ENCODE measurements at places on chromosomes 12 and 14.

DNA sequence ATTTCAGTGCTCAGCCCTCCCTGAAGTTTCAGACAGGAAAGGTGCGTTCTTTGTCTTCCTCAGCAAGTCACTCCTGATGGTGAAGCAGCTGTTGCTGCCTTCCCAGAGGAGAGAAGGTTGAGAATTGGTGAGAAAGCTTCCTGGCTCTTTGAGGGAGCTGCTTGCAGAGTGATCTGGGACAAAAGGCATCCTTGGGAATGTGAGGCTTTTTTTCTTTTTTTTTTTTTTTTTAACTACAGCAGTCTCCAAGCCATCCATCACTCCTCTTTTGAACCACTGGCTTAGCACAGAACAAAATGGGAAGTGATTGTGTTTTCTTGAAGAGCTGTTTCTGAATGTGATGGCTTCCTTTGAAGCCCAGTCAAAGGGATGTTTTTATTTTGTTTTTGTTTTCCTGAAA is 120.4 kb upstream of the LRIG3 start:
- DNase-seq, result no peak

- no peak for DNase-seq
These were observed 60.9 kb upstream of the JDP2 start for GRCh38 chr14:75366963-75367362.

DNA sequence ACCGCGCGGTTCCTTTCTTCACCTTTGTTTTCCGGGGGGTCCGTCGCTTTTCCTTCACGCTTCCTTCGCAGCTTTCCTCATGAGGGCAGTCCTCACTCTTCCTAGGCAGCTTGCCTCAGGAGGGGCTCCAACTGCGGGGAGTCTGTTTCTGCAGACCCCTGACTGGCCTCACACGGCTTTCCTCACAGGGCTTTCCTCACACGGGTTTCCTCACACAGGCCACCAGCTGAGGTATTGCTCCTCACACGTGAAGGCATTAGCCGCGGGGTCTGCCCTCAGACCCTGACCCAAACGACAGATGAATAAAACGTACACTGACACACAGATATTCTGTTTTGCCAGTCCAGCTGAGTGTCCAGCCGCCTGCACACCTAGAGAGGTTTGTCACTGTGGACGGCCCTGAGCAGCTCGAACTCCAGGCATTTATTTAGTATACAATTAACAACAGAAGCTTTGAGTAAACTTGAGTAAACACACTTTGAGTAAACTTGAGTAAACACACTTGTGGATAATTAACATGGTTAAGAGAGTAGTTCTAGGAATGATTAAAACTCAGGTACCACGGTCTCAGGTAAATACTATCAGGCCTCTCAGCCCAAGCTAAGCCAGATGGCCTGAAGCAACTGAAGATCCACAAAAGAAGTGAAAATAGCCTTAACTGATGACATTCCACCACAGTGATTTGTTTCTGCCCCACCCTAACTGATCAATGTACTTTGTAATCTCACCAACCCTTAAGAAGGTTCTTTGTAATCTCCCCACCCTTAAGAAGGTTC is 16.1 kb upstream of the LYZ start:
- no peak for DNase-seq

GRCh38 chr12:107684029-107684795 is 1.4 kb upstream of the PWP1 start:
- no peak for DNase-seq

DNA sequence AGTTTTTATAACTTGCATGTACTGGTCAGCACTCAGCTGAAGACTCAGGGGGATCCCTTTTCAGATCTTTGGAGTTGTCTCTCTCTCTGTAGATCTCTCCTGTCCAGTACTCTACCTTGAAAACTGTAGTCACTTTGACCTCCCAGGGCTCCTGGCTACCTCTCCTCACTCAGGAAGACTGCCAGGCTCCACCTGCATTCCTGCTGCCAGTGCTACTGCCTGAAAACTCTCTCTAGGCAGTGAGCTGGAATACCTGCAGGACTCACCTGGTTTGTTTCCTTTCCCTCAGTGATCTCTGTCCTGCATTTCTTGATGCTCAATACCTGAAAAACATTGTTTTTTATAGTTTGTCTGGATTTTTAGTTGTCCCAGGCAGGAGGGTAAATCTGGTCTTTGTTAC is 87.4 kb downstream of the PRIMA1 start:
- no peak for DNase-seq

- DNase-seq, result no peak
These were observed 260.5 kb upstream of the ATP2B1 start for GRCh38 chr12:89969093-89969492.

DNA sequence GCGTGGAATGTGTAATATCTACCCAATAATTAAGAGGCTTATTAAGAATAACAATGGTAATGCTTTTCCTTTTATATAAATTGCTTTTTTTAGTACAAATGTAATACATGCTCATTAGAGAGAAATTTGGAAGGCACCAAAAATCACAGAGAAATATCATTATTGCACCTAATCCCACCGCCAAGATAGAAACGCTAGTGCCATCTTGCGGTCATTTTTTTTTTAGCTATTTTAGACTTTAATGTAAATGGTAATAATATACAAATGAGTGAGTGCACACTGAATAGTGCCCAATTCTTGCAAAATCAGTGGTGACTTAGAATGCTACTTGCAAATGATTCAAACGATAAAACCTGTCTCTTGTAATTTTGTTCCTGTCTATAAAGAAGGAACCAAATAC is 576.8 kb upstream of the TMEM132C start:
- DNase-seq, result no peak

- no peak for DNase-seq
These were observed 29.4 kb downstream of the ABCC9 start for GRCh38 chr12:21911832-21912231.

GRCh38 chr14:104224131-104224505 is 85.7 kb downstream of the KIF26A start:
- no peak for DNase-seq

DNA sequence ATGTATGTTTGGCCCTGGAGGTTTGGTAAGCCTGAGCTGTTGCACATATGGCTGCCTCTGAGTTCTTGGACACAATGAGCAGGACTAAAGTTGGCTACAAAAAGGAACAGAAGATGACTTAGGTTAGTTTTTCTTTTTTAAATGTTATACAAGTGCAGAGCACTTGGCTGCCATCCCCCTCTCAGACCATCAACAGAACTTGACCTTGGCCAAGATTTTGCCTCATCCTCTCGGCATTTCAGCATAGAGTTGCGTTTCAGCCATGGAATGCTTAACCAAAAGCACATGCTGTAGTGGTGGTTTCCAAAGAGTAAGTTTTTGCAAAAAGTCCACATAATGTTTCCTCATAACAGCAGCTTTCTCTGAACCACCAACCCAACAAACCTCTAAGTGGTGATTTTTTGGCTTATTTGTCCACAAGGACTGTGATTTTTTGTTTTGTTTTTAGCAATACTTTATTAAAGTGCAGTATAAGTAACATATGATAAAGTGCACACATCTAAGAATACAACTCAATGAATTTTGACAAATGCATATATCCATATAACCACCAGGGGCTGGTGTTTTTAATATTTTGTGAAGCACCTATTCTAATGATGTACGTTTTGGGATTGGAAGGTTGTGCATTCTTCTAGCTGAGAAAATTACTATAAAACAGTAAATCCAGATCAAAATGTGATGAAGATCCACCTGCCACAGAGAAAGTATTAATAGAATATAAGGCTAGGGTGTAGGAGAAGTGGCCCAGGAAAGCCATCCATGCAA is 12.1 kb upstream of the GALNT16 start:
- DNase-seq, result peak; percentile 75

DNA sequence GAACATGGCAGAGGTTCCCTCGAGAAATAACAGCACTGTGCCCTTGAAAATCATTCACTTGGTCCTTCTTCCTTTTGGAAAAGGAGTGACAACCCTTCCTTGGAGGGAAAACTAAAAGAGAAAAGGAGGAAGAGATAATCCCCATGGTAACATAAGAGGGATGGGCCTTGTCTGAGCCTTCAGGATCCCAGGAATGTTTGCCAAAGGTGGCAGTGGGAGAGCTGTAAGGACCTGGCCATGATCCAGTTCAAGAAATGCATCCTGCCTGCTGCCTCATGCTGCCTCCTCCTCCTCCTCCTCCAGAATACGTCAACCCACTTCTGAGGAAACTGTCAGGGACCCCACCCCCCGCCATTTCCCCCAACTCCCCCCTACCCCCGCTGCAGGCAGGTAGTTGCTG is 118.8 kb downstream of the KCNK10 start:
- no peak for DNase-seq

DNA sequence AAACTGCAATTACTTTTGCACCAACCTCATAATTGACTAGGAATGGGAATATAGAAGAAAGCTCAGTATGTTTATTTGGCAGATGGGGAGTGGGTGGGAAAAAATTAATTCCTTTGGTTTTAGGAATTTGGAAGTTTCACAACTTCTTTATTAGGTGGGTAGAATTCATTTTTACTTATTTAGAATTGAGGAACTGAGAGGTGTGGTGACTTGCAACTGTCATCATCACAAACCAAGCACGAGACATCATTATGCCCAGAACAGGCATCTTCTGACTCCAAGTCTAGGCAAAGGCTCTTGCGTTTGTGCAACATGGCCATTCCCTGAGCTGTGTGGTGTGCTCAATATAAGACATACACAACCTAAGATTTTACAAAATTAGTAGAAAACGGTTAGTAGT is 380.0 kb downstream of the ATP23 start:
- no peak for DNase-seq

DNA sequence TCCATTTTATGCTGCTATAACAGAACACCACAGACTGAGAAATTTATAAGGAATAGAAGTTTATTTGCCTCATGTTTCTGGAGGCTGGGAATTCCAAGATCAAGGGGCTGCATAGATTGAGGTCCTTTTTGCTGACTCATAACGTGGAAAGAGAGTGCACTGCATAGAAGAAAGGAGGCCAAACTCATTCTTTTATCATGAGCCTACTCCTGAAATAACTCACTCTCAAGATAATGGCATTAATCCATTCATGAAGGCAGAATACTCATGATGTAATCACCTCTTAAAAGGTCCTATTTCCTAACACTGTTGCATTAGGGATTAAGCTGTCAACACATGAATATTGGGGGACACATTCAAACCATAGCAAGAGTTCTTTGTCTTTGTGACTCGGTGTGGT is 60.0 kb upstream of the FBXO33 start:
- no peak for DNase-seq

DNA sequence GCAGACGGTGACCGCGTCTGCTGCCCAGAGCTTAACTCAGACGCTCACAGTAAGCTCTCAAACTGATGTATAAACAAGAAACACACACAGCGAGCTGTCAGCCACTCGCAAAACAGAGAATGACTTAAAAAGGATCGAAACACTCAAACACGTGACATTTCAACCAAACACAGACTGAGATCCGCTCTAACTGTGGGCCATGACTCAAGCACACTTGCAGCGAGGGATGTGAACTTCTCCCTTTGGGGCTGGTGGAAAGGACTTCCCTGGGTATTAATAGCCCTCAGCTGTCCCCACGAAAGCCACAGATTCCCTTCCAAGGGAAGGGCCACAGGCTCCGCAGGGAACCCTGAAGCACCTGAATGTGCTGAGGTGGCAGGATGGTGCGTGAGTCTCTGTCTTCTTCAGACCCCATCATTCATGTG is 29.1 kb downstream of the CCDC88C start:
- DNase-seq, result no peak

DNA sequence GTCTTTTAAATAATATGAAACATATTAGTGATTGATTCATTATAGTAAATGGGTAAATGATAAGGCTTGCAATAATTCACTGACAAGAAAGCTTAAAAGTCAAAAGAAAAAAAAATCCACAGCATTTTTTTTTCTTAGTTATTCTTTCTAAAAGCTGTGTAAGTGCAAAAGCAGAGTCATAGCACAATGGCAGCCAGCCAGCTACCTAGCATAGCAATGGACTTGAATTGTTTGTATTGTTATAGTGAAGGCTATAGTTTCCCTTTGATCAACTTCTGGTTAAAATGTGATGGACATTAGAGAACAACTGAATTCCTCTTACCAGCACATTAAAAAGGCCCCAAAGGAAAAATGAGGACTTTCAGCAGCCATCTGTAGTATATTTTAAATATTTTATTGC is 232.1 kb downstream of the NAV3 start:
- peak; percentile 23 for DNase-seq

GRCh38 chr14:104800771-104801519 is at the start of gene ZBTB42:
TSS of gene ZBTB42 (plus strand) at chr14:104801101. CDS start at chr14:104801198, 97 bp downstream.
- DNase-seq, result peak; percentile 67

- no peak for DNase-seq
These were observed 550 bp upstream of the NUP107 start for GRCh38 chr12:68686262-68686594.

GRCh38 chr12:116067892-116068291 is 209.6 kb downstream of the MED13L start:
- DNase-seq, result no peak

DNA sequence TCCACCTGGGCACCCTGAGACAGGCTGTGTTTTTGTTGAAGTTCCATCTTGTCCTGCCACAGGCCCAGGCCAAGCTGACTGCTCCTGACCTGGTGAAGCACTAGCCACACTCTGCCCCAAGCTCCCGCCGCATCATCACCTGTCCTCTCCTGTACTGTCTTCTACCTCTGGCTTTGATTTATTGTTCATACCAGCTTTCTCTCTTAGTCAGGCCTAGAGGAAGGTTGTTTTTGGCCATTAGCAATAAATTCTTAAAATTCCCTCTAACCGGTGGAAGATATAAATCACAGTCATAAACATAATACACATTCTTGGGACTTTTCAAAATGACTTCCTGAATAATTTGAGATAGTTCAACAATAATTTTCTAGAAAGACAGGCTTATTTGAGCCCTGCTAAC is 169.4 kb downstream of the DAD1 start:
- no peak for DNase-seq

- DNase-seq, result no peak
These were observed 264.0 kb upstream of the HMGA2 start for GRCh38 chr12:65560286-65560685.

- DNase-seq, result no peak
These were observed 16.3 kb downstream of the ELK3 start for GRCh38 chr12:96210376-96211055.

DNA sequence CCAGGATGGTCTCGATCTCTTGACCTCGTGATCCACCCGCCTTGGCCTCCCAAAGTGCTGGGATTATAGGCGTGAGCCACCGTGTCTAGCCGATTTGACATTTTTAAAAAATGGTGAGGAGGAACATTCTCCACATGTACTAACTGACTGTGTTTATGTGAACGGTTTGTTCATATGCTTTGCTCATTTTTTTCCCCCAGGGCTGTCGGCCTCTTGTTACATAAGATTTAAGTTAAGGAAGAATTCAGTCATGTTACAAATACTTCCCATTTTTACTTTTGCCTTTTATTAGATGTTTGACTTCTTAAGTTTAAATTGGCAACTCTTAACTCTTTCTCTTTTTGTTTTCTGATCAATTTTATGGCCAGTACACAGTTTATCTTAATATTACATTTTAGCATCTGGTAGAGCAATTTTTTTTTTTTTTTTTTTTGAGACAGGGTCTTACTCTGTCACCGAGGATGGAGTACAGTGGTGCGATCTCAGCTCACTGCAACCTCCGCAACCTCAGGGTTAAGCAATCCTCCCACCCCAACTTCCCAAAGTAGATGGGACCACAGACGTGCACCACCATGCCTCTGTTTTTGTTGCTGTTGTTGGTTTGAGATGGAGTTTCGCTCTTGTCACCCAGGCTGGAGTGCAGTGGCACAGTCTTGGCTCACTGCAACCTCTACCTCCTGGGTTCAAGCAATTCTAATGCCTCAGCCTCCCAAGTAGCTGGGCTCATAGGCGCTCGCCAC is 9.6 kb downstream of the GNS start:
- DNase-seq, result no peak
